Urinary bladder (tissue), 4 donors: ENCODE measurements at places on chromosomes 7 and 10. TPM values are rescaled to one million over a fixed set of nuclear protein-coding genes. Genes with fewer than 3 reads are reported as not detected.

GRCh38 chr10:53598914-53599313 lies 826.3 kb upstream of the MBL2 start:
- no peak for DNase-seq

GRCh38 chr7:95376632-95377400 lies 19.4 kb downstream of the PON3 start:
- no peak for DNase-seq

DNA sequence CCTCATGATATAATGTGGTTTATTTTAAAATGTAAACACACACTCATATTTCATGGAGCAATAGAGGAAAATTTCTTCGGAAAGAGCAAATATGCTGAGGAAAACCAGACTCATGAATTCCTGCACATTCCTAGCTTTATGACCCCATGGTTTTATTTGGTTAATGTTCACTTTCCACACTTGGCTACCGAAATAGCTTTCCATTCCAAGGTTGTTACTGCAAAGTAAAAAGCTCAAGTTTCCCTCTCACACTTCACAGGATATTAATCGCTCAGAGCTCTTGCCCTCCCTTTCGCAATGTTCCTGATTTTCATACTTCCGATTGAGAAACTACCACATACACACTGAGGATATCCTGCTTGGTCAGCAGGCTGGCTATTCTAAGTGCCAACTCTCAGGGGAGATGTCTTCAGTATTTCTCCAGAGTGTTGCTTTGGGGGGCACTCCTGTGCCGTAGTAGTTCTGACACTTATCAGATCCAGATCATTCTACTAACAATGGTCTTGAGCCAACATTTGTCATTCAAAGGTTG lies 77.5 kb upstream of the STEAP1B start:
- no peak for DNase-seq

DOCK1 gene
- 33.3 TPM for polyA plus RNA-seq

GTPBP10 gene
- polyA plus RNA-seq, result 8.2 TPM

- DNase-seq, result no peak
Measured at GRCh38 chr7:68547799-68548198, 1050.5 kb upstream of the AUTS2 start.

DNA sequence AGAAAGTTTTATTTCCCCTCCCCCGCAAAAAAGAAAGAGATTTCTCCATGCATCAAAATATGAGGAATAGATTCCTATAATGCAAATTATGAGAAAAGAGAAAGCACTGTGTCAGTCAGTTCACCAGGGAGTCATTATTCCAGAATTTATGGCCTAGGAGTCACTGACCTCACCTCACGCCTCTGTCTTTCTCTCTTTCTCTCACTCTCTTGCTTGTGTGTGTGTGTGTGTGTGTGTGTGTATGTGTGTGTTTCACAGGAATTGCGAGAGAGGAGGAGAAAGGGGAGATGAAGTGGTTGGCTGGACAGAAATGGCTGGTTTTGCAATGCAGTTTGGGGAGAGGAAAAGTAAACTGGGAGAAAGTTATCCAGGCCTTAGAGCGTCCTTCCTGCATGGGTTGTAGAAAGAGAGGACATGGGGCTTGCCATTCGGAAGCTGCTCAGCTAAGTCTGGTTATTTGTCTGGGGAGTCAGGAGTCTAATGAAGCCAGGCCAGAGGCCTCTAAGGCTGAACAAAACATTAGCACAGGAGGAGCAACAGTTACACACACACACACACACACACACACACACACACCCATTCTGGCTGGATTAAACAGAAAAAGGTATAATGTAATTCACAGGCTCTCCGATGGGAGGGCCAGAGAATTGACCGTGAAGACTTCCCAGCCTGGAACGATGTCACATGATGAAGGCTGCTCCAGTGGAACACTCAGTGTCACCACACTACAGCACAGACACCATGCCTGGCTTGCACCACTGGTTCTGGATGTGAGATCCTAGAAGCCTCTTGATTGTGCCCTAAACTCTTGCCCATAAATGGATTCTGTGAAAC lies 12.8 kb upstream of the FFAR4 start:
- DNase-seq, result no peak

- no peak for DNase-seq
Measured at GRCh38 chr7:53719122-53719521, 683.7 kb downstream of the POM121L12 start.

BMPER gene
- 3.5 TPM for polyA plus RNA-seq

DNA sequence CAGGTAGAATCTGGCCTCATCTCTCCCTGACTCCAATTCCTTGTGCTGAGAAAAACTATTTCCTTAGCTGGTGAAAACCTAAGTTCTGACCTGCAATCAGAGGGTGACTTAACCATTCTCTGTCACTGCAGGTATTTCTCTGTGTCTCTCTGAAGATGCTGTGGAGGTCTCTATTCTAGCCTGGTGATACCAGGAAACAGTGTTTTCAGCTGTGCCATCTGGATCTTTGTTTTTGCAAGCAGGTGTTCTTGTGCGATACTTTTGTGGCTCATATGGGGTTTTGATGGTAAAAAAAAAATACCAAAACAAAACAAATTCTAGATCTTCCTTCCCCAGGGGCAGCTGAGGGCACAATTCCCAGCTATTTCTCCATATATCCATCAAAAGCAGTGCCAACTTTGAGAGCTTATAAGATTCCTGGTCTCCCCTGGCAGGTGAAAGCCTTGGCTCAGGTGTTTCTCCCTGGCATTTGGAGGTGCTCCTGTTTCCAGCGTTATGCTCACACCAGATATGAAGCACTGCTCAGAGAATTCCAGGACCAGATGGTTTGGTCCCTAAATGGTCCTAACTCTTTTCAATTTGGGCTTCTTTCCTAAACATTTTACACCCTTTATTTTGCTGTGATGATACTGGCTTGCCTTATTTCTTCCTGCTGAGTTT lies 9.9 kb upstream of the NPVF start:
- no peak for DNase-seq

- DNase-seq, result no peak
Measured at GRCh38 chr10:102633287-102633686, 11.0 kb upstream of the TRIM8 start.

FAM25G gene
- not detected for polyA plus RNA-seq

- DNase-seq, result no peak
Measured at GRCh38 chr10:56632537-56632936, 271.5 kb upstream of the ZWINT start.

DNA sequence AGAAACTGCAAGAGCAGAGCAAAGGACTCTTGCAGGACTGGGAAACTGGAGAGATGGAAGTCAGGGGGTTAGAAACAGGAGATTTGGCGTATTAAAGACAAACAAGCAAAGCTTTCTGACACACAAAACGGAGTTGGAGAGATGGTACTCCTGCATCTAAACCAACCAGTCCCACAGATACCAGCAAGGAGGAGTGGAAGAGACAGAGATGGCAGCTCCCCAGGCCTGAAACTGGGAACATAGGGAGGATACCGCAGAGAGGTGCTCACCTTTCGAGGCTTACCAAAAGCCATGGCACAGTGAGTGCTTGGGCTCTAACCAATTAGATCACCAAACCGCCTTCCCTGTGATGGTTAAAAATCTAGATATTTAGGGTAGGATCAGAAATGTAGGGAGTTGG lies 4.8 kb upstream of the MBL2 start:
- no peak for DNase-seq

ZNF32 gene
- 50.9 TPM for polyA plus RNA-seq

GRCh38 chr7:44159824-44160630 lies 18.9 kb upstream of the MYL7 start:
- no peak for DNase-seq

WEE2 gene
- not detected for polyA plus RNA-seq

DNA sequence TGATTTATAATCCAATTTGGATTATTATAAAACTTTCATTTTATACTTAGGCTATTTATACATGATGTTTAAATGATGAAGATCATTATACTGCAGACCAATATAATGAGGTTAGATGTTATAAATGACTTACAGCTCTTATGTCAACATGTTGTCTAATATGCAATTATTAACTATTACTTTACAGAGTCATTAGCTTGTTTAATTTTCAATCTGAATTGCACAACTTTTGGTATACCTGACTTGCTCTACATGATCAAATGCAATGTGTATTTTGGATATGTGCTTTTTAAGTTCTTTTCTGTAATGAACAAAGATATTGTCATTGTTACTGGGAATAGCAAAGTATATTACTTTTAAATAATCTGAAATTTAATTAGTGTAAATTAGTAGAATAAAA lies 569 bp downstream of the CD36 start:
- no peak for DNase-seq

- no peak for DNase-seq
Measured at GRCh38 chr10:69358148-69358795, 58.4 kb downstream of the TACR2 start.

GRCh38 chr10:35937546-35937945 lies 295.4 kb upstream of the FZD8 start:
- no peak for DNase-seq

BTBD16 gene
- polyA plus RNA-seq, result 10.2 TPM

DNA sequence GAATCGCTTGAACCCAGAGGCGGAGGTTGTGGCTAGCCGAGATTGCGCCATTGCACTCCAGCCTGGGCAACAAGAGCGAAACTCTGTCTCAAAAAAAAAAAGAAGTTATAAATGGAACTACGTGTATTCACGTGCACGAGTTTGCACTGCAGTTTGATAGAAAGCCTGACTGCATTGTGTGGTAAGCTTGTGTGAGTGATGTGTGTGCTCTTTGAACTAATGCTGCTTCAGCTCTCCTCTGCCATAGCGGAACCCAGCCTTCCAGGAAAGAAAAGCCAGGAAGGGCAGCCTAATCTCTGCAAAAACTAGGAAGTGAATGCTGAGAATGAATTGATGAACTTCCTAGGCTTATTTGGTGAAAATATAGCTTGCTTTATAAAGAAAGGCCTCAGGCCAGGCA lies 15.6 kb upstream of the MKRN1 start:
- DNase-seq, result no peak

TET1 gene
- polyA plus RNA-seq, result 0.53 TPM

ABCA13 gene
- 0.22 TPM for polyA plus RNA-seq

HMX3 gene
- polyA plus RNA-seq, result not detected

GRCh38 chr7:1695800-1696454 lies 25.9 kb downstream of the ELFN1 start:
- DNase-seq, result no peak

GRCh38 chr10:75971402-75972211 lies 540.2 kb downstream of the LRMDA start:
- no peak for DNase-seq

OPALIN gene
- polyA plus RNA-seq, result not detected

CNPY1 gene
- not detected for polyA plus RNA-seq

MIOS gene
- polyA plus RNA-seq, result 18.0 TPM

FAM237B gene
- not detected for polyA plus RNA-seq

- DNase-seq, result no peak
Measured at GRCh38 chr7:159015454-159016410, 128.9 kb downstream of the VIPR2 start.

- DNase-seq, result peak; percentile 8
Measured at GRCh38 chr10:99431190-99431760, 851 bp upstream of the GOT1 start.
